Activated CD4-positive, alpha-beta T cell treated with anti-CD3 and anti-CD28 coated beads, Interleukin-2, amount 50 U/mL, for 4 hours (primary cell): ENCODE measurements at places on chromosomes 7 and 10.

- DNase-seq, result peak; percentile 81
Measured at GRCh38 chr7:2978408-2978807, 65.3 kb downstream of the CARD11 start.

DNA sequence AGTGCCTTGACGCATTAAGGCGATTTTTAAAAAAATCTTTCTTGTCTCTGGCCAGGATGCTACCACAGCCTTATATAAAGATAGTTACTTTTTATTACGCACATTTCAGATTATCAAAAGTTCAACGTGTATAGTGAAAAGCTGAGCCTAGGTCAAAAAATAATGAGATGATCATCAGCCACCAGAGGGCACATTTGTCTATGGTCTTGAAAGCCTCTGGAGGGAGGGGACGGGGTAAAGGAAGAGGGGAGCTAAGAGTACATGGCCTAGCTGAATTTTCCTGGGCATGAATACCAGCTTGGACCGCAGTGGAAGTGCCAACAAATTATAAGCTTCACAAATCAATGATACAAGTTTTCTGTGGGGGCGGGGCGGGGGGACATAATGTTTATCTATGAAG is 285.9 kb upstream of the SMIM30 start:
- DNase-seq, result no peak

DNA sequence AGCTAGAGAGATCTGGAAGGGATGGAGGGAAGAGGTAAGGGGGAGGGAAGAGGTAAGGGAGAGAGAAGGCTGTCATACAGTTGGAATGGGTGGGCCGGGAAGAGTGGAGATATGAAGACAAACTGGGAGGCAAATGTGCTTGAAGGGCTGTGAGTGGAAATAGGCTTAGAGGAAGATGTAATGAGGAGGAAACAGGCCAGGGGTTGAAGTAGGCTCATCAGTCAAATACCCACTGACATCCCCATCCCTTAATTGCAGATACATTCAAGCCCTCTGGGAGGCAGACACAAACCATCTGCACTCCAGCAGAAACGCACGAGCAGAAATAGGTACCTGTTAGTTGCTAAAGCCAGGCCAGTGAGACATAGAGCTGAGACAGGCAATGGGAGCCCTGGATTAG is 2.1 kb downstream of the SYNPO2L start:
- no peak for DNase-seq

DNA sequence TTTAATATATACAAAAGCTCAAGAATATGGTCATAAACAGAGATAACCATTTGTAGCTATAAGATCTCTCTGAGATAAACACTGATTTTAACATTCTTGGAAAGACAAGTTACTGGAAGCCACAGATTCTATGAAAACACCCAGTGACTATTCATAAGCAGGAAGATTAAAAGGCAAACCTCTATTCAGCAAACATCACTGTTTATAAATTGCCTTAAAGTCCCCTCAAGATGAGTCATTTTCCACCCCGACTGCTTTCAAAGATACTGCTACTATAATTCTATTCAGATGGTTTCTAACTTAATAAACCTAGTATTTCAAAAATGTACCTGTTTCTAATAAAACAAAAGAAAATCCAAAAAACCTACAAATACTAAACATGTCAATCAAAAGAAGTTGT is 21.0 kb downstream of the TM9SF3 start:
- no peak for DNase-seq

GRCh38 chr7:83984076-83984475 is 210.5 kb downstream of the SEMA3A start:
- DNase-seq, result no peak

DNA sequence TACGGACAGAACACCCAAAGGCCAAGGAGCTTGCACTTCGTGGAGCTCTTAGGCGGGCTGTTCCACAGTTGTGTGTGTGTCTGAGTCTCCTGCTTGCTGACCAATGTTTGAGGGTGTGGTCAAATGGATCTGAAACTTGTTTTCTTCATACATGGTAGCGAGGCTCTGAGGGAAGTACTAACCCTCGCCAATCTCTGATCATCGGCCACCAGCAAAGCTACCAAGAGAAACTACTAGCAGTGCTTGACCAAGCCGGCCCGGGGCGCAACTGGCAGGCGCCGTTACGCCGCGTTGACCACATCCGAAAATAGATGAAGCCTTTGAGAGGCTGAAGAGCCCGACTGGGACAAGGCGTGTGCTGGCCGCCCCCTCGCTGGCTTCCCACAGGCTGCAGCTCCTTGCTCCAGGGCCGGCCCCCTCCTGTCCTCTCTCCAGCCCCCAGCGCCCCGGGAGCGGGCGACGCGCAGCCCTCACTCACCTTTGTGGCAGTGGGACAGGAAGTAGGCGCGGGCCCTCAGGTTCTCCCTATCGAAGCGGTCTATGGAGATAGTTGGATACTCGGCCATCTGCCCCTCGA is 384 bp downstream of the DCLRE1C start:
- DNase-seq, result no peak

DNA sequence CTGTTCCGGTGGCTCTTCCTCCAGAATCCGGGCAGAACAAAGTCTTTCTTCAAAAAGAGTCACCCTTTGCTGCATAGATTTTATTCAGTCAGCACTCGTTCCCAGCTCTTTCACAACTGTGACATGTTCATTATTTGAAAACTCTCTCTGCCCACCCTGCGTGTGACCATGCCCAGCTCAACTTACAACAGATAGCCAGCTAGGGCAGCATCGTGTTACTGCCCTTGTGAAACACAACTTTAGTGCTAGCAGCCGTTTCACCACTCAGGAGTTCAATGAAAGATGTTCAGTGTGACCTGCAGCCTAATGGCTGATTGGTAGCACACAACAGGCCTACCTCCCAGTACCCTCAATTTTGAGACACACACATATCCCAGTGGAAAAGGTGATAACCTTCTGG is 57.9 kb downstream of the ZNF438 start:
- DNase-seq, result no peak

DNA sequence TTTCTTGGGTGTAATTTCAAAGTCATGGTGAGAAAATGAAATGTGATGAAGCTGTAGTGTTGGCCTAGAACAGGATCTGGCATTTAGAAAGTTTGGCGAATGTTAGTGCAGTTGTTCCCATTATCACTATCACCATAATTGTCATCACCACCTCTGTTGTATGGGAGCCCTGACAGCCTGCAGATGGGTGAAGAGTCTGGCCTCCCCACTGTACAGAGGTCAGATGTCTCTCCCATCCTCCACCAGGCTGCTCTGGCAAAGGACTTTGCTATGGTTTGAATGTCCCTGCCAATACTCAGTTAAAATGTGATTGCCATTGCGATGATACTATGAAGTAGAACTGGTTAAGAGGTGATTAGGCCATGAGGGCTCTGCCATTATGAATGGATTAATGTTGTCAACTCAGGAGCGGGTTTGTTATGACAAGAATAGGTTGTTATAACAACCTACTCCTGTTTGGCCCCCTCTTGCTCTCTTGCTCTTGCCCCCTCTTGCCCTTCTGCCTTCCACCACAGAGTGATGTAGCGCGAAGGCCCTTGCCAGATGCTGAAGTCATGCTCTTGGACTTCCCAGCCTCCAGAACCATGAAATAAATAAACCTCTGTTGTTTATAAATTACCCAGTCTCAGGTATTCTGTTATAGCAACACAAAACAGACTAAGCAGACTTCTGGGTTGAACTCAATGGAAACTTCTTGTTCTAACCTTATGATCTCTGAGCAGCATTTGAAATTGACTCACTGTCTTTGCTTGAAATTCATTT is 90.0 kb downstream of the GRK5 start:
- DNase-seq, result no peak

GRCh38 chr10:336247-336646 is 201.0 kb downstream of the ZMYND11 start:
- no peak for DNase-seq

GRCh38 chr10:33947544-33947943 is 613.1 kb upstream of the NRP1 start:
- DNase-seq, result no peak

DNA sequence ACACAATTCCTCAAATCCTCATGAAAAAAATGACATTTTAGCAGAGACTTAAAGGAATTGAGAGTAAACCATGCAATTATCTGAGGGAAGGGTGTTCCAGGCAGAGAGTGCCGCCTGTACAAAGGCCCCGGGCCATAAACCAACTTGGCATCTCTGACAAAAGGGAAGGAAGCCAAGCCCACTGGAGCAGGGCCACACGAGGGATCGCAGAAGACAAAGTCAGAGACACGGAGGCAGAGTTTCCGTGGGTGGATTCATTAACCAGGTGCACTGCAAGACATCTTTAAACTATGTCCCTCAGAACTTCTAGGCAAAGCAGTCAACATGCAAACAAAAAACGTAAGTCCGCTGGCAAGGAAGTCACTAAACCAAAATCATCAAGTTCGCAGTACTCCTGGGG is 92.0 kb downstream of the SFMBT2 start:
- DNase-seq, result no peak

DNA sequence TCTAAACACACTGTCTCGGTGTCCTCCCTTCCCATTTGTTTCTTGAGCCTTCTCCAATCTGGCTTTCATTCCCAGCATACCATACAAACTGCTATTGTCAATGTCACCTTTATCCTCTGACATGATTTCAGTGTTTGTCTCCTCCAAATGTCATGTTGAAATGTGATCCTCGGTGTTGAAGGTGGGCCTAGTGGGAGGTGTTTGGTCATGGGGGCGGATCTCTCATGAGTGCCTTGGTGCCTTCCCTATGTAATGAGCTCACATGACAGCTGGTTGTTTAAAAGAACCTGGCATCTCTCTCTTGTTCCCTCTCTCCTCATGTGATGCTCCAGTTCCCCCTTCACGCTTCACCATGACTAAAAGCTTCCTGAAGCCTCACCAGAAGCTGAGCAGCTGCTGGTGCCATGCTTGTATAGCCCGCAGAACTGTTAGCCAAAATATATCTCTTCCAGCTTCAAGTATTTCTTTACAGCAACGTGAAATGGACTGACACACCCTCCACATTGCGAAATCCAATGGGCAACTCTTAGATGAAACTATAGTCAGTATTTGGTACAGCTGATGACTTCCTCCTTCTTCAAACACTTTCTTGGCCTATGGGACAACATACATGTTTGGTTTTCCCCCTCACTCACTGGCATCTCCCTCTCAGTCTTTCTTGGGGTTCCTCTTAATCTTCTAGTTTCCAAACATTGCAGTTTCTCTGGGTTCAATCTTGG is 27.8 kb downstream of the RNLS start:
- no peak for DNase-seq

DNA sequence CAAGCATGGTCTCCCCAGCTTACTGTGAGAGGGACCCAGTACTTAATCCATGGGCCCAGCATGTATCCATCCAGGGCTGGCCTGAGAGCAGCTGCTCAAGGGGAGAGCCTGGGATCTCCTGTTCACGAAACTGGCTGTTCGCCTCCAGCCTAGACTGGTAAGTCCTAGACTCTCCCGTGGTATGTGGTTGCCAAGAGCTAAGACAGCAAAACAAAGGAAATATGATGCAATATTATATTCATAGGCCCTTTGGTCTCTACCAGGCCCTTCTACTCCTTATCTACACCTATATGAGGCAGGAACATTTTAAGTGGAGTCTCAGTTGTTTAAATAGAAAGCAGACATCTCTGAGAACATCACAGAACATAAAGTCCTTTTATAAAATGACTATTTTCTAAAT is 28.9 kb upstream of the STK17A start:
- no peak for DNase-seq

DNA sequence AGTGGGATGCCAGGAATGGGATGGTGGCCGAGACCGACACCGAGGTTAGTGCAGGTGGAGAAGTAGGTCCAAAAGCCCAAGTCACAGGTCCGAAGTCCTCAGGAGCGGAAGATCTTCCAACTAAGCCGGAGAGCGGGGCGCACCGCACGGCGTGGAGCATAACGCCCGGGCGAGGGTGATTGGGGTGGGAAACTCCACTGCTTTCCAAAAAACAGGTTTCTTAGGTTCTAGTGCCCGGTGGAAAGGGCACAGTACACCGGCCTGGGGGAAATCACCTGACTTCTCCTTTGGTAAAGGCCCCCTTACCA is 11.4 kb upstream of the SPAG6 start:
- DNase-seq, result no peak

- no peak for DNase-seq
Measured at GRCh38 chr10:70119623-70120022, 13.0 kb downstream of the AIFM2 start.

GRCh38 chr7:158529181-158530096 is 58.2 kb downstream of the PTPRN2 start:
- DNase-seq, result no peak

DNA sequence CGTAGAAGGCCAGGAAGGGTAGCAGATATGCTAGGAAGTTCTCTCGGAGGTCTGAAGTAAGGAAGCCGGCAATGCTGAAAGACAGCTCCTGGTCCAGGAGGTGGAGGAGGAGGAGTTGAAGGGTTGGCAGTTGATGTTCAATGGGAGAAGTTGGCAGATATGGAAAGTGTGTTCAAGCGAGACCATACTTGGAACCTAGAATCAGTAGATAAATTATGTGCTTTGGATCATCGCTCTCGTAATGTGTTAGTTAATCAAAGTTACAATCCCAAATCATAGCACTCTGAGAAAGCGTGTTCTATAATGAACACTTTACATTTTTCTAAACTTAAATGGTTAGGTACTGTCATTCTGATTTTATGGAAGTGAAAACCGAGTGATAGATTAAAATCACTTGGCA is 152.9 kb downstream of the CELF2 start:
- no peak for DNase-seq

- no peak for DNase-seq
Measured at GRCh38 chr7:102094316-102094650, 192.4 kb upstream of the SH2B2 start.

DNA sequence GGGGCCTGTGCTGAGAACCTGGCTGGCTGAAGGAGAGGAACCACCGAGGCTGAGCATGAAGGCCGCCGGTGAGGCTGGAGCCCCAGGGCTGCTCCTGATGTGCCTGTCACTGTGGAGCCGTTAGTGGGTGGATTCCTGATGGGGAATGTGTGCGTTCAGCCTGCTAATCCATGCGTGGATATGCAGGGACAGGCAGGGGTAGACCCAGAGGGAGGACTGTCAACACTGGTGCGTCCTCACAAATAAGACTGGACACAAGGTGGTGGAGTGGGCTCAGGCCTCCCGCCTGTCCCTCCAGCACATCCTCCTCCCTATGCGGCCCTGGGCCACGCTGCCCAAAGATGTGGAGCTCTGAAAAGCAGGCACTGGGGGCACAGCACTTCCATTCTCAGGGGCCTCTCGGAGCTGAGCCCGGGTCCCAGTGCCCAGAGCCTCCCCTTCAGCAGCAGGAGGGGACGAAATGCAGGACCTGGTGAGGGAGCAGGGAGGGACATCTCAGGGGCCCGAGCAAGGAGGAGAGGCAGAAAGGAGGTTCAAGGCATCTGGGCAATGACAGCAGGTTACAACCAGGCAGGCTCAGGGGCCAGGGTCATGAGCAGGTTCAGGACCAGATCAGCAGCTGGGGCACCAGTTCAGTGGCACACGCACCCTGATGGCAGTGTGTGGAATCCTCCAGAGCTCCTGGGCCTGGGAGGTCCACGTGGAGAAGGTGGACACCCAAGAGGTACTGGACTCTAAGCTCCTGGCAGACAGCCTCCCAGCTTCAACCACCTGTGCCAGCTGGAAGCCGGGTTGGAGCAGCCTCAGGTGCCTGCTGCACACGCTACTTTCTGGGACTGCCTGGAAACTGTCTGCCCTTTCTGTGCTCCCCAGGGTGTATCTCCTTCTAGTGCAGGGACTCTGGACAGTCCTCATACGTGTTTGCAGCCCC is 33.5 kb upstream of the ANTXRL start:
- DNase-seq, result no peak

GRCh38 chr7:123535517-123535916 is 1.1 kb upstream of the IQUB start:
- no peak for DNase-seq

GRCh38 chr7:35761871-35762677 is 38.8 kb upstream of the SEPTIN7 start:
- DNase-seq, result no peak
